IMR-90 (cell line): ENCODE measurements at places on chromosomes 13 and 19. TPM values are rescaled to one million over a fixed set of nuclear protein-coding genes. Genes with fewer than 3 reads are reported as not detected.

THOP1 gene
- total RNA-seq: 57.5 and 62.8 TPM in 2 replicates

SBK2 gene
- total RNA-seq: not detected in 2 replicates

CAMSAP3 gene
- total RNA-seq: not detected in 2 replicates

LILRB3 gene
- total RNA-seq: not detected in 2 replicates

KIR2DL4 gene
- total RNA-seq: not detected in 2 replicates

PLPPR2 gene
- 3.9 and 4.4 TPM in 2 replicates for total RNA-seq

KLK7 gene
- total RNA-seq: not detected in 2 replicates

GRIN2D gene
- under 0.01 TPM in 2 replicates for total RNA-seq

TSSK6 gene
- total RNA-seq: 0.56 and 1.3 TPM in 2 replicates

ZNF345 gene
- 2.5 and 3.0 TPM in 2 replicates for total RNA-seq

CERS1 gene
- total RNA-seq: 0.56 and 0.90 TPM in 2 replicates

ZNF880 gene
- total RNA-seq: 28.9 and 40.3 TPM in 2 replicates

ZNF324B gene
- 3.3 and 4.1 TPM in 2 replicates for total RNA-seq

FCER2 gene
- total RNA-seq: not detected in 2 replicates

STAP2 gene
- 1.3 and 1.4 TPM in 2 replicates for total RNA-seq

KLK14 gene
- total RNA-seq: not detected in 2 replicates

FAM83E gene
- total RNA-seq: 0.36 and 0.56 TPM in 2 replicates

NLRP11 gene
- total RNA-seq: not detected in 2 replicates

SCEL gene
- total RNA-seq: not detected in 2 replicates

TBXA2R gene
- 0.28 and 0.36 TPM in 2 replicates for total RNA-seq

HAUS5 gene
- 3.1 and 3.4 TPM in 2 replicates for total RNA-seq

KLK15 gene
- total RNA-seq: not detected in 2 replicates

WDR88 gene
- not detected in 2 replicates for total RNA-seq

MRPL34 gene
- 7.3 and 17.2 TPM in 2 replicates for total RNA-seq

CYP4F8 gene
- total RNA-seq: not detected in 2 replicates

SIGLEC8 gene
- total RNA-seq: not detected in 2 replicates

OR4F17 gene
- not detected in 2 replicates for total RNA-seq

ODAD3 gene
- total RNA-seq: under 0.01 and 0.28 TPM in 2 replicates

NLRP4 gene
- total RNA-seq: not detected in 2 replicates

ZNF208 gene
- total RNA-seq: not detected in 2 replicates

DPF1 gene
- total RNA-seq: 3.2 and 4.2 TPM in 2 replicates

PLA2G4C gene
- total RNA-seq: 4.3 and 5.0 TPM in 2 replicates

PBX4 gene
- total RNA-seq: 0.90 and 1.4 TPM in 2 replicates

PNMA8C gene
- under 0.01 and 0.18 TPM in 2 replicates for total RNA-seq

CEACAM6 gene
- not detected in 2 replicates for total RNA-seq

PLK5 gene
- not detected in 2 replicates for total RNA-seq

LCP1 gene
- total RNA-seq: not detected in 2 replicates

CYP4F12 gene
- not detected in 2 replicates for total RNA-seq
